ENCODE measurements at places on chromosomes 1 and 21. TPM values are rescaled to one million over a fixed set of nuclear protein-coding genes. Genes with fewer than 3 reads are reported as not detected.

Gene ELF3
- total RNA-seq = 2.0 TPM

Gene S100A8
- not detected for total RNA-seq

DNA sequence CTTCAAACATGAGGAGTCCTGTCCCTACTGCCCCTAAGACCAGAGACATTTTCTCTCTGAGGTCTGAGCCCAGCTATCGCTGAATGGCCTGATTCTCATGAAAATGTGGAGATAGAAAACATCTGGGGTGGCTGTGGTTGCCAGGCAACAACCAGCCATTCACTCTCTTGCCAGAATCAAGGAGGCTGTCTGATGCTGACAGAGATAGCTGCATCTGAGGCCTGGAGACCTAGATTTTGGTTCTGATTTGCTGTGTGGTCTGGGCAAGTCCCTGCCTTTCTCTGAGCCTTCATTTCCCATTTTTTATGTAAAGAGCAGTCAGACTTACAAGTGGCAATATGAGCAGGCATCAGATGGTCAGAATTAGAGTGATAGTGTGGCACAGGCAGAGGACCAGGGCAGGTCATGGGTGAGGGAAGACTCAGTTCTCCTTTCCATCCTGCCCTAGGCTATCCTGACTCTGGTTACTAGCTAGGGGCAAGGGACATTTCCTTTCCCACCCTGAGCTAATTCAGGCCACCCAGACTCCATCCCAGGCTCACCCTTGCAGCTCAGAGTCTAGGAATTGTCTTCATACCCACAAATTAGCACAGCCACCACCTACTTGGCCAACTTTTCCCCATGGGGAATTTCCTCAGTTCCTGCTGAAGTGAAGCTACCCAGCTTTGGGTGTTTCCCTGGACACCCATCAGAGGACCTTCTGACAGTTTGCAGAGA is 20.0 kb upstream of the RNF19B start:
- no peak for DNase-seq
- peaks cover 62% of the 10 kb centered on the region for H3K4me1 ChIP-seq
- no peaks in the 10 kb centered on the region for H3K27me3 ChIP-seq
- no peaks in the 10 kb centered on the region for H3K36me3 ChIP-seq
- H3K4me3 ChIP-seq = no peak overlapping the region

DNA sequence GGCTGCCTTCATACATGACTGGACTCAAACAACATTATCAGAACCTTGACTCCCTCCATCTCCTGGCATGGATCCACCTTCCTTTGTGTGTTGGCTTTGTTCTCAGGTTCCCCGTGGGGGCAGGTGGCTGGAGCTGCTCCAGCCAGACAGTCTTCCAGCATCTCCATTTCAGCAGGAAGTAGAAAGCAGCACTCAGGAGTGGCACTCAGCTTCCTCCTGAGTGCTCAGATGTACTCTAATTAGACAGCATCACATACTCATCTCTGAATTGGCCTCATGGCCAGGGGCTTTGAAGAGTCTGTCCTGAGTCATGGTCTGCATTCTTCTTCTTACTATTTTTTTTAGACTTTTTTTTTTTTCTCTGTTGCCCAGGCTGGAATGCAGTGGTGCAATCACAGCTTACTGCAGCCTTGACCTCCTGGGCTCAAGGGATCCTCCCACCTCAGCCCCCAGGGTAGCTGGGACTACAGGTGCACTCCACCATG is 27.9 kb downstream of the OVAAL start:
- no peak overlapping the region for H3K27ac ChIP-seq
- H3K4me3 ChIP-seq = no peak overlapping the region
- no peak for DNase-seq
- peaks cover 11% of the 10 kb centered on the region for H3K36me3 ChIP-seq
- H3K27me3 ChIP-seq = peaks cover 9% of the 10 kb centered on the region

All from naive thymus-derived CD8-positive, alpha-beta T cell (primary cell).